ENCODE measurements at places on chromosomes 5 and 9.

DNA sequence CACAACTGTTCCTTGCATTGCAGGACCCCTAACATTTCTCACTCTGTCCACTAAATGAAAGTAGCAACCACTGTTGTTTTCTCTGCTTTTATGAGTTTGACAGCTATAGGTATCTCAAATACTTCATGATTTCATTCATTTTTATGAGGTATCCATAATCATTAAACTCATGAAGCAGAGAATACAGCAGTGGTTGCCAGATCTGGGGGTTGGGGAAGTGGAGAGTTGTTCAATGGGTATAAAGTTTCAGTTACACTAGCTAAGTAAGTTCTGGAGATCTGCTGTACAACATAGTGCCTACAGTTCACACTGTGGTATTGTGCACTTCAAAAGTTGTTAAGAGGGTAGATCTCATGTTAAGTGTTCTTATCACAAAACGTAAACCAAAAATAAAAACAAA is 23.4 kb upstream of the CAMK4 start:
- DNase-seq: no peak

DNA sequence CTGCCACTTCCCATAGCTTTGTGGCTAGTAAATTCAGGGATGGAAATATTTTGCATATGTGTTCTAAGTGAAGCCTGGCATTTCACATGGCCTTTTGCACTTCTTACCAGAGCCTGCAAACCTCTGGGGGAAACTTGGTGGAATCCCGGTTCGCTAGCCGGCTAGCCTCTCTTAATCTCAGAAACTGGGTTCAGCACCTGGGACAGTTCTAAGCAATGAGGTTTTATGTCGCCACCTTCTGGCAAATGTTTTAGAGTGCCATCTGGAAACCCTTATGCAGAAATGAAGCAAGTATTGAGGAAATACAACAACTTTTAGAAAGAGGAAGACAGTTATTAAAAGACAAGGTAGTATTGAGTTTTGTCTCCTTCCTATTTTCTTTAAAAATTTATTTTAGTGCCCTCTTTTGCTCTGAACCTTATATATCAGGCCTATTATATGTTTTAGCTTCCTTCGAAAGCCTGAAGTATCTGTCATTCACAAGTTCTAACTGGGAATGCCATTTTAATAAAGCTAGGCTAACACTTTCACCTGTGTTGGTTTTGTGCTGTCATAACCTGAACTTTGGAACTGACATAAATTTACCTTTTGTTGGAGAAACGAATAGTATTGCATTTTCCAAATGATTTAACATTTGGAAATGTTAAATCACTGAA is 963 bp upstream of the HTR1A start:
- no peak for DNase-seq

GRCh38 chr5:116572350-116573278 is 2.0 kb downstream of the SEMA6A start:
- no peak for DNase-seq

DNA sequence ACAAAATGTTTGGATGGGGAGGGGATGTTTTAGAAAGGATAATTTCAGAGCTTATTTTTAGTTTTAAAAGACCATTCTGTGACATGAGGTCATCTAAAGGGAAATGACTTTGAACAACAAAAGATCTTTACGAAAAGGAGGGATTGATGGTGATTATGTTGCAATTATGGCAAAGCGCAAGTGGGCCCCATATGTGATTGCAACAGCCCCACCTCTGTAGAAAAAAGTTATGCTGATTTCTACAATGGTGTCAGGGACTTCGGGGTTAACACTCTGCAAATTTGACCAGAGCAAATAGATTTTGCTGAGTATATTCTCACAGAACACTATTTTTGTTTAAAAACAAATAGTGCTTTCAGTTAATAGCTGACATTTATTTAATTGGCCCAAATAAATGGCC is 312.8 kb downstream of the NSG2 start:
- DNase-seq: no peak

GRCh38 chr9:37433867-37434371 is 11.4 kb downstream of the GRHPR start:
- DNase-seq: no peak

GRCh38 chr5:118687661-118688621 is 300.4 kb downstream of the DTWD2 start:
- no peak for DNase-seq
